H1 (cell line): ENCODE measurements at places on chromosomes 11 and 22.

GRCh38 chr11:44016131-44016530 lies 31.6 kb upstream of the ACCSL start:
- DNase-seq: no peak

GRCh38 chr22:39717099-39717498 lies 146.5 kb downstream of the CACNA1I start:
- no peak for DNase-seq

GRCh38 chr11:66443602-66444001 lies 5.0 kb upstream of the MRPL11 start:
- no peak for DNase-seq

- no peak for DNase-seq
These were observed 209.7 kb upstream of the ARHGAP20 start for GRCh38 chr11:110921742-110922521.

DNA sequence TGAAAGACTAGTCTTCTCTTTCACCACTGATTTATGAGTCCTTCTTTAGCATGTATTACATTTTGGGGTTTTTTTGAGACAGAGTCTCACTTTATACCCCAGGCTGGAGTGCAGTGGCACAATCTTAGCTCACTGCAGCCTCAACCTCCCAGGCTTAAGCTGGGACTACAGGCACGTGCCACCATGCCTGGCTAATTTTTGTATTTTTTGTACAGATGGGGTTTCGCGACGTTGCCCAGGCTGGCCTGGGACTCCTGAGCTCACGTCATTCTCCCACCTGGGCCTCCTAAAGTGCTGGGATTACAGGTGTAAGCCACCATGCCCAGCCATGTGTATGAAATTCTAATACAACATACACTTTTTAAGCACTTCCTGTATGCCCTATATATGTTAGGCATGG lies 26.3 kb upstream of the CXCR5 start:
- DNase-seq: no peak

- DNase-seq: no peak
These were observed 1.2 kb downstream of the SYVN1 start for GRCh38 chr11:65132988-65133700.

DNA sequence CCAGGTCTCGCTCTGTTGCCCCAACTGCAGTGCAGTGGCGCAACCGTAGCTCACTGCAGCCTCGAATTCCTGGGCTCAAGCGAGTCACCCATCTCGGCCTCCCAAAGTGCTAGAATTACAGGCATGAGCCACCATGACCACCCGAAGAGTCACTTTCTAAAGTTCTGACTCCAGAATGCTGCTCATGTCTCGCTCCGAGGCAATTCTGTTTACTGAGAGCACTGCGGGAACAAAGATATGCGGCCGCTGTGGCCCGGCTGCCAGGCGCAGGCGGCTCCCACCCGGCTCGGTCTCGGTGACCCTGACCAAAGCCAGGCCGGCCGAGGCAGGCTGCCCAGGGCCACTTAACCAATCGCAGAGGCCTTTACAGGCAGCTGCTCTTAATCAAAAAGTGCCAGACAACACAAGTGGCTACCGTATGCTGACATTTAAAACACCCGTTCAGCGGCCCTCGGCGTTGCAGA lies 78.7 kb downstream of the PHF21B start:
- no peak for DNase-seq

DNA sequence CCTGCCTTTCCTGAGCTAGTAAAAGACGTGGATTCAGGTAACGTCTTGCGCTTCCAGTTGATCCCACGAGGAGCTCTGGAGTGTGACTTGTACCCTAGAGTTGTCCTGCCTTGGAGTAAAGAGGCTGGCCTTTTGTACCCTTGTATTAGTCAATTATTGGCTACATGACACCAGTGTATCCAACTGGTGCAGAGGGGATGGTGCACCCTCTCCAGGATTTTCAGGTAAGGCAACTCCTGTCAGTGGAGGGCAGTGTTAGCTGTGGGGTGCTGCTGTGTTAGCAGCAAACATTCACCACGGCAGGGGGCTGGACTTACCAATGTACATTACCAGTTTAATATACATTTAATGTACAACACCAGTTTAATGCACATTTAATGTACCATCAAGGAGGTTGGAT lies 233.5 kb downstream of the MIAT start:
- DNase-seq: peak; percentile 48

- DNase-seq: peak; percentile 69
These were observed 29.7 kb upstream of the ANO1 start for GRCh38 chr11:70048279-70049024.

- DNase-seq: no peak
These were observed 162.0 kb upstream of the SORL1-AS1 start for GRCh38 chr11:121614636-121615240.

GRCh38 chr11:68698993-68699392 lies 14.6 kb downstream of the GAL start:
- DNase-seq: no peak

GRCh38 chr11:12854829-12855228 lies 154.3 kb upstream of the RASSF10 start:
- no peak for DNase-seq

- DNase-seq: no peak
These were observed 687.2 kb downstream of the TBC1D22A start for GRCh38 chr22:47449508-47450270.

DNA sequence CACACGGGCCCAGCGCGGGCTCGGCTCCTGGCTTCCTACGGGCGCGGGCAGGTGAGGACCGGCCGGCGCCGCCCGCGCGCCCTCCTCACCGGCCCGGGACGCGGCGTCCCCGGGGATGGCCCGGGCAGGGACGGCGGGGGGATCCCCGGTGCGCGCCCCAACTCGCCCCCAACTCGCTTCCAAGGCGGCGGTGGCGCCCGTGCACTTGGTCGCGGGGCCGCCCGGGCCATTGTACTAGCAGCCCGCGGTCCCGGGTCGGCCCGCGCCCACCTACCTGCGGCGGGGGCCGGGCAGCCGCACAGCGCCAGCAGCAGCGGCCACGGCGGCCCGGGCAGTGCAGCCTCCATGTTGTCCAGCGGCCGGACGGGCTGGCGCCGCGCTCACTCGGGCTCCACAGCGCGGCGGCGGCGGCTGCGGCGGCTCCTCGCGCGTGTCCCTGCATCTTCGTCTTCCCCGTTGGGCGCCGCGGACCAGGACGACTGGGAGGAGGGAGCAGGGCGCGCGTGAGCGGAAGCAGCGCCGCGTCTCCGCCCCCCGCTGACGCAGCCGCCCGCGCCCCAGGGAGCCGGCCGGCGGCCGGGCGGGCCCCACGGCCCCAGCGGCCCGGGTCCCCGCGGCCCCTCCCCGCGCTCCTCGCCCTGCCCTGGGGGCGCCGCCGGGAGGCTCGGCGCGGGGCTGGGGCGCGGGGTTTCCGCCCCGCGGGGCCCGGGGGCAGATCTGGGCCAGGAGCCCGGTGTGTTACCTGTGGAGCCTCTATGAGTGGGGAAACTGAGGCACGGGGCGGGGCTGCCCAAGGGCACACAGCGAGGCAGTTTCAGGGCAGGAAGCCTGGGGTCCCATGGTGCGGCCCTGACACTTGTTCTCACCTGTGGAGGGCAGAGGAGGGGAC lies 159.3 kb upstream of the GRK3 start:
- DNase-seq: no peak

DNA sequence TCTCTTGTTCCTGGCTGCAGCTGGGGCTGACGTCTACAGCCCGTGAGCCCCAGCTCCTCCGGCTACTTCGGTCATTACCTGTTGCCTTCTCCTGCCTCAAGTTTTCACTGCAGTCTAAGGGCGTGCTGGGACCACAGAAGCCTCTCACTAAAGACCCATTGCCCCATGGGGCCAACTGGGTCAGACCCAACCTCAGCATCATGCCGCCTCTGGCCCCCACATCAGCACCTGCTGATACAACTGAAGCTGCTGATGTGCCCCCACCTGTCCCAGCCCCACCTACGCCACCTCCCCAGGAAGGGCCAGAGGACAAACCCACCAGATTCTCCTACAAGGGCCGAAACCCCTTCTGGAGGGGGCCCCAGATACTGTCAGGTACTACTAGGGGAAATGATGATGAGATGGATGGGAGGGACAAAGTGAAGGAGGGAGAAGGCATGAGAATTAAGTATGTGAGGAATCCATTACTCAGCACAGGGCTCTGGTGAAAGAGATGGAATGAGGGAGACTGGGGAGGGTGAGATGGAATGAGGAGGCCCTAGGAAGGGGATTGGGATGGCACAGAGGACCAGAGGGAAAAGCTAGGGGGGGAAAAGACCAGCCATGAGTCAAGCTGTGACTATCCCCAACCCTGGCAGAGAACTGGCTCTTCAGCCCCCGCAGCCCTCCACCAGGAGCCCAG lies 5.1 kb downstream of the C11orf42 start:
- DNase-seq: no peak

DNA sequence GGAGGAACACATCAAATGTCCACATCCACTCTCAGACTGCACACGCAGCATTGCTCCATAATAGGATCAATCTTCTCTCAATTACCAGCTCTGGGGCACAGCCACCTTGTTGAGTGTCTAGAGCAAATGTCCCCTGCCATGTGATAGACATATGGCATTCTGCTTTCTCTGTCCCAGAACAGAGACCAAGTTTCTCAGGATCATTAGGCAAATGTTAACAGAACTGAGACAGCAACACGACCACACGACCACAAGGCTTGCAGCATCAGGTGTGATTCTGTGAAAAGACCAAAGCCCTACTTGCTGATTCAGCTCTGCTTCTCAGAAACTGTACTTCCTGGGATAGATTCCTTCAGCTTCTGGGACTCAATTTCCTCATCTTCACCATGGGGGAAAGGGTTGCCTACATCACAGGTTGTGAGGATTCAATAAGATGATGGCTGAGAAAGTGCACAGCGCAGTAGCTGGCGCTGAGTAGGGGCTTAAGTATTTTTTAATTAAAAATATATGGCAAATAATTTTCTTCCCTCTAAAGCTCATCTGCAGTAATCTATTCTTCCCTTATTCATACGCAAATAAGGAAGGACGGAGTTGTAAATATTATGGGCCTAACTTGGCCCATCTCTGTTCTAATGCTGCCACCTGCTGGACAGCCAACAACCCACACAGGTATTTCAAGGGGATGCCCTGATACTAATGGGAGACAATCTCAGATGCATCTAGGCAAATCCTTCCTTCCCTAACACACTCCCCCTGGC lies 54.3 kb upstream of the USP47 start:
- DNase-seq: peak; percentile 82

DNA sequence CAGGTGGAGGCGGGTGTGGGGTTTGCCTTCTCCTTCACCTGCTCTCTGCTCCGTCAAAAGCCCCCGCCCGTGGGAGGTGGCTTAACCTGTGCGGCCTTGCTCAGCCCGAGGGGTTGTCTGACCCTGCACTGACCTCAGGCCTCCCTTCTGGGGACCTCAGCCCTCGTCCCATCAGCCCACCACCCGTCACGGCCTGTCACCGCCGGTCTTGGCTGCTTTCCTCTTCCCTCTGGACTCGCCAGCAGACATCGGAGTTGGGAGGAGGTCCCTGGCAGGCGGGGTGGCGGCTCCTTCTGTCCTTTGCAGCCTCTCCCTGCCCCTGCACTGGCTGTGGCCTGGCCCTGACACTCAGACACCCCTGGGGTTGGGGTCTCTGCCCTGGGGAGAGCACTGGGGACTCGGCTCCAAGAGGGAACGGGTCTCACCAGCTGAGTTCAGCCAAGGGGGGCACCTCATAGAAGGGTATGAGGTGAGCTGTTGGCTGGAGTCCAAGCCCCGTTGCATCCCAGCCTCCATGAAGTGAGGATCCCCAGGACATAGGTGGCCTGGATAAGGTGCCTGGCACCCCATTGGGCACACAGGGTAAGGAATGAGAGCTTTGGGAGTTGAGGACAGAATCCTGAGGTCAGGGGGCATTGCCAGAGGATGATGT lies 999.6 kb downstream of the BRD1 start:
- DNase-seq: no peak

DNA sequence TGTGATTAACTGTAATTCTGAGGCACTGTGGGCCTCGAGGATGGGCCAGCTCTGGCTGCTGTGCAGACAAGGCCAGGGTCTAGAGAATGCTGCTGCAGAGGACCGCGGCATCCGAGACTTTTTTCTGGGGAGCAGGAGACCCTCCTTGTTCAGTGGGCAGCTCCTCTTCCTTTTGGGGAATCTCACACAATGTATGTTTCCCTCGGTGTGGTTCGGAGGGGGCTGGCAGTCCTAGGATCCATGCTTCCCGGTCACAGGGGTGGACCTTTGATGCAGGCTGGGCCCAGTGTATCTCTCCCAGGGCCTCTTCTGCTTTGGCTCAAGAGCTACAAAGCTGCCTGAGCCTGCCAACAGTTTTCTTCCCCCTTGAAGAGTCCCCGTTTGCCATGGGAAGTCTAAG lies 31.5 kb downstream of the MYEOV start:
- no peak for DNase-seq

- DNase-seq: peak; percentile 39
These were observed 123.3 kb upstream of the THY1 start for GRCh38 chr11:119545978-119546915.

- no peak for DNase-seq
These were observed 8.2 kb upstream of the DPF2 start for GRCh38 chr11:65325435-65325834.

DNA sequence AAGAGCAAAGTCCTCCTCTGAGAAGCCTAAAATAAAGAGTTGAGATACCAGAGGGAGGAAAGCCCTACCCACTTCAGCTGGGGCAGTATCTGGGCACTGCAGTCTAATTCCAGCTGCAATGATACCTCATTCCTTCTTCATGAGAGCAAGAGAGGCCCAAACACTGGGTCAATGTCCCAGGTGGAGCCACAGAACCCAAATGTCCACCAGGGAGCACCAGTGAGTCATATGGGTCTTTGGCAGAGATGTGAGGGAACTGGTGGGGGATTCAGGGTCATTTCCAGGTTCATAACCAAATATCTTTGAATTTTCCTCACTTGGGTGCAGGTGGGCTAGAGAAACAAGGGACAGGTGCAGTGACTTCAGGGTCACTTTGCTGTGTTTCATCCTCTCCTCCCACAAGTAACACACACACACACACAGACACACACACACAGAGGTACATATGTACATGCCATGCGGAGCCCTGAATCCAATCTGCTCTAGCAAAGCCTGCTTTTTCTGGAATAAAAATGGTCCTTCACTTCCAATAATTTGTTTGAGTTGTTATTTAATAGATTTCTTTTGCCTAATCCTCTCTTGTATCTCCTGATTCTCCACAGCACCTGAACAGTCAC lies 585.4 kb downstream of the SOX6 start:
- DNase-seq: peak; percentile 84

GRCh38 chr11:18731441-18731840 lies 5.5 kb upstream of the IGSF22 start:
- DNase-seq: no peak

- no peak for DNase-seq
These were observed 21.8 kb downstream of the MCAM start for GRCh38 chr11:119295178-119295577.

DNA sequence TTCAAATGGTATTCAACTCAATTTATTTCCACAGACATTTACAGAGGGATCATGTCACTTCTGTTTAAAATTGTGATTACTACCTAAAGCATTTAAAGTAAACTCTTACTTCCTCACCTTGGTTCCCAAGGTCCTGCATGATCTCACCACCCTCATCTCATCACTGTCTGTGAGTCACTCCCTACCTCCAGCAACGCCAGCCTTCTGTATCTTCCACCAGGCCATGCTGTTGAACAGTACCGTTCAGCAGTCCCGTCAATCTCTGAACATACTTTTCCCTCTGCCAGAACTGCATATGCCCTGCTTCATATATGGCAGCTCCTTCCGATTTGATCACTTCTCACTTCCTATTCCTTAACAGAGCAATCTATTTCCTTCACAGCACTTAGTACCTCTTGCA lies 2.0 kb downstream of the FBXO3 start:
- no peak for DNase-seq

GRCh38 chr11:129131316-129131715 lies 60.8 kb downstream of the ARHGAP32 start:
- no peak for DNase-seq
